ENCODE measurements at places on chromosomes 11 and 22. TPM values are rescaled to one million over a fixed set of nuclear protein-coding genes. Genes with fewer than 3 reads are reported as not detected.
A peak's percentile ranks its signal among the peaks of the same experiment; 100 is the strongest.

DNA sequence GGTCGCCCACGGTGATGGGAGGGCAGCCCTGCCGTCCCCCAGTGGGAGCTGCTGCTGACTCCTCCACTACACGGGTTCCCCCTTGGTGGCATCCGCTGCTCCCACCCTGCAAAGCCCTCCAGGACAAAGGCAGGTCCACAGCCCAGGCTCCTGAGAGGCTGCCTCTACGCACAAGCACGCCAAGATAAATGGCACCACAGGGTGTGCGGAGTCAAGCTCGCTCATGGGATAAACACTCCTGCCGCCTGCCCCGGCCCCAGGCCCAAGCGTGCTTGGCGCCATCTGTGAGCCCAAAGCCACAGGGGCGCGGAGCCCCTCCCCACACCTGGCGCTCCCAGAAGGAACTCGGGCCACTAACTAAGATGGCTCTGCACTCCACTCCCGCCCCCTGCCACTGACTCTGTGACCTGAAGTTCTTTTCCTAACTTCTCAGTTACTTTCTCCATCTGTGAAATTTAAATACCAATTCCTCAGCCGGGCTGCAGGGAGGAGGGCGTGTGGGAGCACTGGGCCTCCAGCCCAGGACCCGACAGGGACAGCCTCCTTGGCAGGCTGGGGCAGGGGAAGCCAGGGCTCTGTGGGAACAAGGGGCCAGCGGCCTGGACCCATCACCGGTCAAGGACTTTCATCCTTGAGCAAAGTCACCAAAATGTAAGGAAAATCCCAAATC is 14.9 kb downstream of the EHD1 start:
- H3K27ac ChIP-seq: peak overlapping the region; percentile 91
- H3K27me3 ChIP-seq: no peaks in the 10 kb centered on the region
- no peak for DNase-seq
- H3K36me3 ChIP-seq: peaks cover 3% of the 10 kb centered on the region

GRCh38 chr11:46429717-46430116 is 38.1 kb upstream of the CHRM4 start:
- H3K27me3 ChIP-seq: no peaks in the 10 kb centered on the region
- no peak overlapping the region for H3K27ac ChIP-seq
- H3K4me1 ChIP-seq: no peaks in the 10 kb centered on the region
- peaks cover 13% of the 10 kb centered on the region for H3K36me3 ChIP-seq
- no peak for DNase-seq
- no peak overlapping the region for H3K4me3 ChIP-seq

- no peak overlapping the region for H3K4me3 ChIP-seq
- H3K4me1 ChIP-seq: peaks cover 68% of the 10 kb centered on the region
- H3K27ac ChIP-seq: peak overlapping the region; percentile 51
Measured at GRCh38 chr11:128551611-128552335, 35.6 kb downstream of the ETS1 start.

- H3K36me3 ChIP-seq: peaks cover 2% of the 10 kb centered on the region
- no peak overlapping the region for H3K27ac ChIP-seq
- DNase-seq: no peak
Measured at GRCh38 chr11:27064086-27064485, 23.5 kb downstream of the BBOX1 start.

DNA sequence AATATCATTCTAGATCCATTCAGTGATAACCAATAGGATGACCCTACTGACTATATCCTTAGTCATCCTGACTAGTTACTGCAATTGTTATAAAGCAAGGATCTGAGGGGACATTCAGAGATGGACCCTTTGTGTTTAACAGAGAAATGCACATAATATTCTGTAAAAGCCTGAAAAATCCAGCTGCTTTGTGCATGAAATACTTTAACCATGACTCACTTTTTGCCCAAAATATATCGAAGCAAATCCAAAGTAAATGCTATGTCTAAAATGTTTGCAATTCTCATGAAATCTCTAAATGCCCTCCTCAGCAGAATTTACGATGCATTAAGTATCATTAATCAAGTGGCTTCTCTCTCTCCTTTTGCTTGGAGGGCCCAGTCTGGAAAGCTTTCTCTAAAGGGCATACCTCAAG is 178.8 kb upstream of the MTMR2 start:
- H3K4me3 ChIP-seq: no peak overlapping the region
- H3K4me1 ChIP-seq: peaks cover 68% of the 10 kb centered on the region
- DNase-seq: no peak
- no peaks in the 10 kb centered on the region for H3K27me3 ChIP-seq

- no peaks in the 10 kb centered on the region for H3K27me3 ChIP-seq
- H3K4me3 ChIP-seq: no peak overlapping the region
- no peak overlapping the region for H3K27ac ChIP-seq
- peaks cover 24% of the 10 kb centered on the region for H3K4me1 ChIP-seq
- H3K36me3 ChIP-seq: no peaks in the 10 kb centered on the region
- DNase-seq: no peak
Measured at GRCh38 chr11:119175493-119176077, 7.1 kb downstream of the NLRX1 start.

DNA sequence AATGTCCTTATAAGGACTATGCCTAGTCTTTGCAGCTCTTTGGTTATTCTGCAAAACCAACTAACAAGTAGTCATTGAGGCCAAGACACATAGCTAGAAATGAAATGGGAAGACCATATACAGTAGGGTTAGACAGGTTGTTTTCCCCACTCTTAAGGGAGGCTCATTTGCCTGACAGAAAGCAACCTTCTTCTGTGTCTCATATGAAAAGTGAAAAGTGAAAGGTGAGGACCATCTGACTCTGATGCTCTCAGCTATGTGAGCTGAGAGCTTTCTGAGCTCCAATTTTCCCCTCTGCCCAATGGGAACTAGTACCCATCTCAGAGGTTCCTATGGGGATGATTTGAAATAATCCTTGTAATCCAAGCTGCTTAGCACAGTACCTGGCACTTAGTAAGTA is 142.0 kb upstream of the BDNF start:
- no peak overlapping the region for H3K4me3 ChIP-seq
- peaks cover 20% of the 10 kb centered on the region for H3K27me3 ChIP-seq

DNA sequence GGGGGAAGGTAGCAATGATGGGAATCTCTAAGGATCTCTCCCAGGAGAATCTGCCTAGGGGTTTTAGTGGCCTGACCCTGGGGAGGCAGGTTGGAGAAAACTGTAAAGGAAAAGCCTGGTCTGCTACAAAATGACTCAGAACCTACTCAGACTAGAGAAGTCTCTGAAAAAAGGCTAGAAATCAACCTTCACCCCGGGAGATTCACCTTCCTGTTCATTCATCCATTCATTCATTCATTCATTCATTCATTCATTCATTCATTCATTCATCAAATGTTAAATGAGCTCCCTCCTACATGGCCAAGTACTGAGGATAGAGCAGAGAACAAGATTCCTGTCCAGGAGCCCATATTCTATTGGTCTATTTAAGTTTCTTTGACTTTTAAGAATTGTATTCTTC is 8.9 kb upstream of the ANKK1 start:
- no peaks in the 10 kb centered on the region for H3K36me3 ChIP-seq
- peaks cover 17% of the 10 kb centered on the region for H3K27me3 ChIP-seq
- no peak overlapping the region for H3K27ac ChIP-seq
- H3K4me3 ChIP-seq: no peak overlapping the region
- DNase-seq: no peak

DNA sequence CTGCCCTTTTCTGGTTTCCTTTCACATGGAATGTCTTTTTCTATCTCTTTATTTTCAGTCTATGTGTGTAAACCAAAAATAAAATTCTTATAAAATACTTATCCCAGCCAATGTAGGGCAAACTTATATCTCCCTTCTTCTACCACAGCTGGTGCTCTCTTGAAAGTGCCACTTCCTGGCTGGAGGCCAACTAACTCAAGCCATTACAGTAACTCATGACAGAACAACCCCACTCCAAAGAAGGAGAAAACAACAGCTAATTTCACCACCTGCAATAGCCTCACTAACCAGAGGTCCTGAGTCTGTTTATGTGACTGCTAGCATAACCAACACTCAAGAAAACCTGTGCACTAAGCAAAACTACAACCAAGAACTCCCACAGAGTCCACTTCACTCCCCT is 74.9 kb upstream of the DBX1 start:
- H3K36me3 ChIP-seq: peaks cover 3% of the 10 kb centered on the region
- H3K27ac ChIP-seq: no peak overlapping the region
- no peak overlapping the region for H3K4me3 ChIP-seq
- DNase-seq: no peak

- no peak overlapping the region for H3K27ac ChIP-seq
- DNase-seq: no peak
- H3K4me1 ChIP-seq: peaks cover 41% of the 10 kb centered on the region
- no peak overlapping the region for H3K4me3 ChIP-seq
Measured at GRCh38 chr11:19673924-19674729, 38.5 kb upstream of the NAV2 start.

DNA sequence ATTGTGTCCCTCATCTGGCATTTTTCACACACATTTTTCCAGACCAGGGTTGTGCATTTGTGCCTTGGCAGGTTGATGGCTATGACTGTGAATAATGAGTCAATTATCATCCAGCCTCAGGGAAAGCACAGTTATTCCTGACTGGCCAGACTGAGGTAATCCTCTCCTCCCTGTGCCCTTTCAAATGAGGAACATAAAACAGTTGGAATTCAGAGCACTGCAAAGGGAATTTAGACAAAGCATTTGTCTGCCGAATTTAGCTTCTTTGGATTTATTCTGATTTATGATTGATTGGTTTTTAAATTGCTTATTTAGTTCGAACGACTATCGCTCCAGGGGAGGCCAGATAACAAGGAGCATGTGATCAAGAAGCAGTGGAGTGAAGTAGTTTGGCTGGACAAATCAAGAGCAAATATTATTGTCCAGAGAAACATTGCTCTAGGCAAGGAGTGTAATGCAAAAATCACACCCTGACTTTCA is 30.8 kb upstream of the RAG2 start:
- no peak for DNase-seq
- H3K27ac ChIP-seq: no peak overlapping the region
- H3K36me3 ChIP-seq: no peaks in the 10 kb centered on the region
- peaks cover 16% of the 10 kb centered on the region for H3K4me1 ChIP-seq
- H3K27me3 ChIP-seq: no peaks in the 10 kb centered on the region

Gene PATE2
- total RNA-seq: 0.70 TPM

Gene TMEM134
- total RNA-seq: 37.3 TPM

Gene DRD4
- 0.63 TPM for total RNA-seq

Gene IMMP1L
- total RNA-seq: 64.6 TPM

Gene APOC3
- total RNA-seq: not detected

All from neural crest cell (in vitro differentiated cells).